Keratinocyte (primary cell): ENCODE measurements at places on chromosomes 3 and 15. TPM values are rescaled to one million over a fixed set of nuclear protein-coding genes. Genes with fewer than 3 reads are reported as not detected.

The ITIH1 gene
- polyA plus RNA-seq: not detected in 3 replicates

The CNTN3 gene
- polyA plus RNA-seq: 0.01 to 0.06 TPM in 2 of 3 replicates, not detected in the other

The BNC1 gene
- polyA plus RNA-seq: 109 to 182 TPM (median 137 TPM) in 3 replicates

The ZMYND10 gene
- 0.10 to 0.21 TPM (median 0.15 TPM) in 3 replicates for polyA plus RNA-seq

The CATSPER2 gene
- 1.7 to 4.2 TPM (median 3.5 TPM) in 3 replicates for polyA plus RNA-seq

DNA sequence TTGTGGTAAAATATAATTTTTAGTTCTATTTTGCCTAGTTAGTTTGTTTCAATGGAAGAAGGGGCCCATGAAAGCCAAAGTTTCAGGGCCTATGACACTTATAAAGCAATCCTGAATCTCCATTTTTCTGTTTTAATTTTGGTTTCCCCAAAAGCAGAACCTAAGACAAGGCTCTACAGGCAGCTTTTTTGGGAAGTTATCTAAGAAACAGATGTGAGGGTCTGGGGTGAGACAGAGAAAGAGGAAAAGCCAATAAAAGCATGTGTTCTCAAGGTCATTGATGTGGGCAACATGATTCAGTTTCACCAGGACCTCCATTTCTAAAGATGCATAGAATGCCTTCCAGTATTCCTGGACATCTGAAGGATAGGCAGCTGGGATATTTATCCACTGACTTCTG is 598.5 kb downstream of the PDCD6IP start:
- DNase-seq: no peak

DNA sequence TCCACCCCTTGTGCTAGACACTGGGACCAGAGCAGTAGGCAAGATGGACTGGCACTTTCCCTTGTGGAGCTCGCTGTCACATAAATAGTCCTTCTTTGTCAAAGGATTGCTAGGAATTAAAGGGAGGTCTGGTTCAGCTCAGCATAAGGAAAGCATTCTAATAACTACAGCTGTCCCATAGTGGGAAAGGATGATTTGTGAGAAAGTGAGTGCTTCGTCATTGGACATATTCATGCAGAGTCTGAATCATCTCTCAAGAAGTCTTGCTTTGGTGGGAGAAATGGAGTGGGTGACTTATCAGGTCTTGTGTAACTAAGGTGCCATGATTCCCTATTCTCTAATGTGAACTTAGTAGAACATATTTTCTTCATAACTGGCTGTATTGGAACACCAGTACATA is 14.7 kb downstream of the PPARG start:
- no peak for DNase-seq

- no peak for DNase-seq
Measured at GRCh38 chr15:40932649-40933516, 3.7 kb downstream of the DLL4 start.

GRCh38 chr3:23650371-23651140 is 155.2 kb upstream of the UBE2E1 start:
- no peak for DNase-seq

GRCh38 chr3:87924485-87924884 is 134.3 kb downstream of the CGGBP1 start:
- no peak for DNase-seq

GRCh38 chr3:117846238-117846637 is 1136.7 kb downstream of the TUSC7 start:
- no peak for DNase-seq

- DNase-seq: no peak
Measured at GRCh38 chr3:133280586-133280985, 119.3 kb upstream of the BFSP2 start.

GRCh38 chr3:16559653-16560365 is 45.4 kb downstream of the DAZL start:
- DNase-seq: no peak

- no peak for DNase-seq
Measured at GRCh38 chr3:94269763-94270162, 206.9 kb downstream of the NSUN3 start.

GRCh38 chr3:137035631-137036030 is 77.8 kb downstream of the IL20RB start:
- DNase-seq: no peak

DNA sequence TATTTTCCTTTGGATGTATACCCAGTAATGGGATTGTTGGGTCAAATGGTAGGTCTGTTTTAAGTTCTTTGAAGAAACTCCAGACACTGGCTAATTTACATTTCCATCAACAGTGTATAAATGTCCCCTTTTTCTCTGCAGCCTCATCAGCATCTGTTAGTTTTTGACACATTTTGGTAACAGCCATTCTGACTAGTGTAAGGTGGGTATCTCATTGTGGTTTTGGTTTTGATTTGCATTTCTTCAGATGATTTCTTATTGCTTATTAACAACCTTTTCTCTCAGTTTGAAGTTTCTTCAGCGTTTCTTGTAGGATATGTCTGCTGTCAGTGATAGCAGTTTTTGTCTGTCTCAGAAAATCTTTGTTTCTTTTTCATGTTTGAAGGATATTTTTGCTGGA is 15.4 kb downstream of the GALK2 start:
- no peak for DNase-seq
